Activated CD4-positive, alpha-beta T cell treated with anti-CD3 and anti-CD28 coated beads, Interleukin-2, amount 50 U/mL, for 16 hours (primary cell): ENCODE measurements at places on chromosomes 6 and 20.

DNA sequence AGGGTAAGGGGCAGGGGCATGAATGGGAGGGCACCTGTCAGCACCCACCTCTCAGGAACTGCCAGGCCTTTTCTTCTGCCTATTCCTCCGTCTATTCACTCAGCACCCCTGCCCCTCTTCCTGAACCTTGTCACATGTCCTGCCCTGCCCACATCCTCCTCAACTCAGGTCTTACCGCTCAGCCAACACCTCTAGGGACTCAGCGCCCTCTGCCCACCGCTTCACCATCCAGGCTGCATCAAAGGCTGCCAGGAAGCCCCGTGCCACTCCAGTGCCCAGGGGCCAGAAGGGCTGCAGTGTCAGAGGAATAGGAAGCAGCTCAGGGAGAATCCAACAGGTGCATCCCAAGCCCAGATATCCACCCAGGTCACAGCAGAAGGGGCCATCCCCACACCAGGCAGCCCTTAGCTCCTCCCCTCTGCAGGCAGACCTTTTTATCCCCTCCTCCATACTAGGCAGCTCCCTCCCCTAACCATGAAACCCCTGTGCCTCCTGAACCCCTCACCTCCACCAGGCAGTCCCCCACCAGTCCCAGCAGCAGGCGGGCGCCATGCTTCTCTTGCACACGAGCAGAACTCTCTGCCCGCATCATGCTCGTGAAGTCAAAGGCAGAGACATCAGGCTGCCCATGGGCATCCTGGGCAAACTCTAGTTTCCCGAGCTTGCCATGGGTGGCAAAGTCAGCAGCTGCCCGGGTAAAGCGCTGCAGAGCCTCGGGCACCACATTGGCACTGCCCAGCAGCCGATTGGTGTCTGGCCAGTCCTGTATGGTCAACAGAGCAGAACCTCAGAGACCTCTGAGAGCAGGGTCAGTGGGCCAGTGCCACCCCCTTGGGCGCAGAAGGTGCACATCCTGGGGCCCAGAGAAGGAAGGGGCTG lies 5.5 kb downstream of the MICAL1 start:
- DNase-seq, result peak; percentile 28

GRCh38 chr6:67630146-67630545 lies 1004.9 kb upstream of the ADGRB3 start:
- DNase-seq, result no peak

- peak; percentile 70 for DNase-seq
Observed at GRCh38 chr6:166997768-166998255, 1.4 kb upstream of the CEP43 start.

DNA sequence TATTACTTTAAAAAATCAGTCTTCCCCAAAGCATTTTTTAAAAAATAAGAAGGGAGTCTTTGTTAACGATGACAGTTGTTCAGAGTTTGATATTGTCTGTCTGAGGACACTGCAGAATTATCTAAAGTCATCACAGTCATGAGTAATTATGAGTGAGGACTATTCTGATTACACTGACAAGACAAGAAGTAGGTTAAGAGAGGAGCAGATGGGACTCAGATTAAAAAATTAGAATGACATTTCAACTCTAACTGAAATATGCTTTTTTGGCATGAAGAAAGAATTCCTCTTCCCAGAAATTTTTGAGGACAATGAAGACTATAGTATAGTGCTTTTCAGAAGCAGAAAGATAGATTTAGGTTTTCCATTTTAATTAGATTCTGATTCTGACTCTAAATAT lies 456.5 kb downstream of the EPHA7 start:
- DNase-seq, result no peak

GRCh38 chr20:64142590-64142989 lies 21.7 kb upstream of the MYT1 start:
- DNase-seq, result no peak

- peak; percentile 45 for DNase-seq
Observed at GRCh38 chr6:2820415-2820814, 21.2 kb downstream of the SERPINB1 start.

DNA sequence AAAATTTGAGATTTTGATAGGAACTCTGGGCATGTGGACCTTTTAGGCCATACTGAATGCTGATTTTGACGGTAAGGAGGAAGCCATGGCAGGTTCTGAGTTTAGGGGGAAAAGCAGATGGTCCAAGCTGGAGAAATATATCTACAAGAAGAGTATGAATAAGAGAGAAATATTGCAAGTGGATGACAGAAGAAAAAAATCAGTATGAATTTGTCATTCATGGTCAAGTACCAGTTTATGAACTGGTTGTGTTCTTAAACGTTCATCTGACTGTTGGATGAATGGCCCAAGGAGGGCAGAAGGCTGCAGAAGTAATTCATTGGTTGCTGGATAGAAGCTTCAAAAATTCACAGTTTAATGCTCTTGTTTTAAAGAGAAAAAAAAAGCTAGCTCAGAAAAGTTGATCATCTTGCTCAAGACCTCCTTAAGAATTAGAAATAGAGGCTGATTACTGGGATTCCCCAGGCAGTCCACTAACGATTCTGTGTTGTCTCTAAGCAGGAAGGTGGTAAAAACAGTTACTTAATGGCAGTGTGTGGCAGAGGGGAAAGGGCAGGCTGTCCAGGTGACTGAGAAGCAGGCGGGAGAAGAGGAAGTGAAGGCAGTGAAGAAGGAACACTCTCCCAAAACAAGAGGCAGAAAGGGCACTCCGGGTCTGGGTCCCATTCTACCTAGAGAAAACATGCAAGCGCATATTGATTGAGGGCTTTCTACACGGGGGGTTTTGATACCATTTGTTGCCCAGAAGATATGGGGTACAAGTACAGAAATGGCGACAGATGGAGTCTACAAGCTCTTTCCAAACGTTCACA lies 2.0 kb upstream of the DUSP22 start:
- DNase-seq, result no peak
